GF-D8 (cell line): ENCODE measurements at places on chromosomes 7 and 10.

DNA sequence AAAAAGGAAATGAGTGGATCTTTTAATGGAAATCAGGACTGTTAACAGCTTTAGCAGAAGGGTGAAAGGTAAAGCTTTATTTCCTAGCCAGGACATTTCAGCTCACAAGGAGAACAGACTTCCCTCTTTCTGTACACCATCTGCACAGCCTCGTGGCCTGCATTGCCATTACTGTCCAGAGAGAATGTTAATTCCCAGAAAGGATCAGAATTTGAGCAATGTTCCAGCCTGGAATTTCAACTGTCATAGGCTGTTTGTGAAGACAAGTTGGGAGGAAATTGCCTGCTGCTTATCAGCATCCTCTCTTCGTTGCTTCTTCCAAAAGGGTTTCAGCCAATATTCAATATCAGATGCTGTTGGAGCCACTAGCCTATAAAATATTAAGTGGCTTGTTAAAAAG lies 22.0 kb downstream of the NXPH1 start:
- no peak for DNase-seq

DNA sequence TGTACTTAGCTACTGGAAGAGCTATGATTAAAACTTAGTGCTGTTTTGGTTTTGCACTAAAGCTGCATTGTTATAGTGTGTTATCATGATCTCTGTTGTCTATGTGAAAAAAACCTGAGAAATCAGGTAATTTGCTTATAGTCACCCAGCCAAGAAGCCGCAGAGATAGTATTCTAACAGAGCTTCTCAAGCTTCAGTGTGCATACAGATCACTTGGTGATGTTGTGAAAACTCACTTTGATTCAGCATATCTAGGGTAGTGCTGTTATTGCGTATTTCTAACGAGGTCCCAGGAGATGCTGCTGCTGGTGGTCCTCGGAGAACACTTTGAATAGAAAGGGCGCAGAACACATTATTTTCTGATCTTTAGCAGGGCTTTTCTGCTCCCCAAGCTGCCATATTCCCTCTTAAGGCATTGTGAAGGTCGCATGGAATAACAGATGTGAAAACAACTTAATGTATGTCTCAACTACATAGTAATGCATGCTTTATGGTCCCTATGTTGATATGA lies 68.4 kb upstream of the PDCD4 start:
- DNase-seq, result no peak

GRCh38 chr10:67837541-67838314 lies at the start of gene DNAJC12:
DNAJC12 (minus strand) TSS chr10:67838188; CDS start chr10:67838011, 177 bp downstream.
- no peak for DNase-seq

DNA sequence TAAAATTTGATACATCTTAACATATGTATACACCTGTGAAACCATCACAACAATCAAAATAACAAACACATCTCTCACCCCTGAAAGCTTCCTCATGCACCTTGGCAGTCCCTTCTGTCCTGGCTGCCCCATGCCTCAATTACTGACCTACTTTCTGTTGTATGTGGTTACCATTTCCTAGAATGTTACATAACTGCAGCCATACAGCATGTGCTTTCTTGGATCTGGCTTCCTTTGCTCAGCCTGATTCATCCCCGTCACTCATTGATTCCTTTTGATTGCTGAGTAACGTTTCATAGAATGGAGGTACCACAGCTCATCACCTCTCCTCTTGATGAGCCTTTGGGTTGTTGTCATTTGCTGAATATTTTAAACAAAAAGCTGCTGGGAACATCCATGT lies 165.3 kb downstream of the CELF2 start:
- DNase-seq, result peak; percentile 80

DNA sequence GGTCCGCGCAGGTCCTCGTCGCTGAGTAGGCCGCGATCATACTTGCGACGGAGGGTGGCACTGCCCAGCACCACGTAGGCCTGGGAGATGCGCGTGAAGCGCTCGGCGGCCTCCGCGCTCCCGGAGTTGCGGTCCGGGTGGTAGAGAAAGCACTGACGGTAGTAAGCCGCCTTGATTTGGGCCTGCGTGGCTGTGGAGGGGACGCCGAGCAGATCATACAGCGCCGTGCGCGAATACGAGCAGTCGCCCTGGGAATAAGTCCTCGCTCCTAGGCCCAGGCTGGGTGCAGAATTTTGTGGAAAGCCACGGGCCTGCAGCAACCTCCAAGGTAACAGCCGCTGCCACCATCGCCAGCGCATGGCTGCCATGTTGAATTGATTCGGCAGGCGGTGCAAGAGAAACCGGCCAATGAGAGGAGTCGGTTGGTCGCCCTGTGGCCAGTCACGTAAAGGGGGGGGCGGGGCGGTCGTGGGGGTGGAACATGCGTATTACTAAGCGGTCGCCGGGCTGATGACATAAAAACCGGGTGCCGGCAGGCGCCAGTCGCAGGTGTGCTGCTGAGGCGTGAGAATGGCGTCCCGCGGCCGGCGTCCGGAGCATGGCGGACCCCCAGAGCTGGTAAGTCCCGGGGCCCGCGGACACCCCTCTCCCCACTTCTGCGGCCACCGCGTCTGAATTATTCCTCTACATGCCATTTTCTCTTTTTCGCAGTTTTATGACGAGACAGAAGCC lies at the start of the genes BUD23 and DNAJC30:
Gene BUD23, plus strand, starts transcription at position 542 of the 732 bp plus-strand sequence. Its CDS starts 29 bp downstream, at position 571.
Gene DNAJC30, minus strand, starts transcription at position 398 of the 732 bp plus-strand sequence. Its CDS starts 30 bp downstream, at position 368.
- DNase-seq, result peak; percentile 89

- no peak for DNase-seq
Observed at GRCh38 chr10:49572594-49573114, 33.7 kb upstream of the ERCC6 start.

- no peak for DNase-seq
Observed at GRCh38 chr7:101250324-101250723, 5.4 kb upstream of the FIS1 start.

- no peak for DNase-seq
Observed at GRCh38 chr10:86246279-86246940, 120.2 kb downstream of the GRID1 start.

- no peak for DNase-seq
Observed at GRCh38 chr10:82288461-82288881, 413.5 kb downstream of the NRG3 start.

- DNase-seq, result no peak
Observed at GRCh38 chr10:36640626-36641025, 484.8 kb upstream of the ANKRD30A start.

- DNase-seq, result no peak
Observed at GRCh38 chr10:96610817-96611216, 24.0 kb upstream of the TM9SF3 start.

DNA sequence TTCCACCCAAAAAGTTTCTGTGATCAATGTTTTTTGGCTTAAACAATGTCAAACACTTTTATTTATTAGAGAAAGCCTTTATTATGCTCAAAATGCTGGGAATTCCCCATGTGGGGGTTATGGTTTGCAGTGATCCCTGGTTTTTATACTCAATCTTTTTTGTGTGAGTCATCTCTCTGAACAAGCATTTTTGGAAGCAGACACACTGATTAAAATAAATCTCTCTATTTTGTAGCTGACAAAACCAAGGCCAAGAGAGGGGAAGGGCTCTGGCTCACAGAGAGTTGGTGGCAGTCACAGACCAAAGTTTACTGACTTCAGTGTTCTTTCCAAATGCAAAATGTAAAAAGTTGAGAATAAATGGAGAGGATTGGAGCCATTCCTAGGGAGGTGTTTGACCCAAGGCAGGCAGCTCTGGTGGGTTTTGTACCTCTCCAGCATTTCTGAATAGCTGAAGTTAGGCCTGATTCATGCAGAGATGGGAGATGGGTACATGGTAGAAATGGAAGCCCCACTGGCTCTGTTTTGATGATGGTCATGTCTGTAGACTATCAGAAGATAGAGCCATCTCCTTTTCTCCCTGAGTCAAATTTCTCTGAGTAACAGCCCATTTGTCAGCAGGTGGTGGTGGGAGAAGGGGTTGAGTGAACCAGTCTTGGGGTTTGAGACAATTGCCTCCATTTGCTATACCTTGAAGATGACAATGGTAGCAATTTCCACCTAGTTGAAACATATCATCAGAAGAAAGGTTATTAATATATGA lies 45.4 kb upstream of the NAMPT start:
- no peak for DNase-seq

DNA sequence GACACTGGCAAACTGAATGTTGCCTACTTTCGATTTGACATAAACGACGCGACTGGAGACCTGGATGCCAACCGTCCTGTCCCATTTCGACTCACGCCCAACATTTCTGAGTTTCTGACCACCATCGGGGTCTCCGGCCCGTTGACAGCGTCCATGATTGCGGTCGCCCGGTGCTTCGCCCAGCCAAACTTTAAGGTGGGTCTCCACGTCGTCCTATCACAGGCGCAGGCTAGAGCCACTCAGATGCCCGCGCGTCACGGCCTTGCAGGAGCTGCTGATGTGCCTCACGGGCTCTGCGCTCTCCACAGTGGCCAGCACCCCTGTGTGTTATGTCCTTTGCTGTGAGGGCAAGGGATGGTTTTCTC lies 132.6 kb downstream of the SMURF1 start:
- DNase-seq, result no peak

GRCh38 chr10:124636271-124636995 lies 107.7 kb downstream of the FAM53B start:
- DNase-seq, result no peak
